NCI-H1436 treated with DMSO at 0.1 percent for 48 hours (cell line): ENCODE measurements at places on chromosomes 13 and 19.

DNA sequence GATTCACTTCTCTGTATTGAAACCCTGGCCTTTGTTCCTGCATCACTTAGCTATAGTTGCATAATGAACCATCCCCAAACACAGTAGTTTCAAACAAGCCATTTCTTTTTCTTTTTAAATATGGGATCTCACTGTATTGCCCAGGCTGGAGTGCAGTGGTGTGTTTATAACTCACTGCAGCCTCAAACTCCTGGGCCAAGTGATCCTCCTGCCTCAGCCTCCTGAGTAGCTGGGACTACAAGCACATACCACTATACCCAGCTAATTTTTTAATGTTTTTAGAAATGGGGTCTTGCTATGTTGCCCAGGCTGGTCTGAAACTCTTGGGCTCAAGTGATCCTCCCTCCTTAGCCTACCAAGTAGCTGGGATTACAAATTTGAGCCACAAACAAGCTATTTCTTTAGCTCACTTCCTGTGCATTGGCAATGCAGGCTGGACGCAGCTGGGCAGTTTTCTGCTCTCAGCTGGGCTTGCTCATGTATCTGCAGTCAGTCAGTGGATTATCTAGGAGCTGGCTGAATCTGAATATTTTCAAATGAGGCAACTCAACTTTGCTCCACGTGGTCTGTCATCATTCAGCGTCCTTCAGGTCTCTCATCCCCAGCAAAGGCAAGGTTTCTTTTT is 49.5 kb upstream of the SIN3B start:
- DNase-seq = no peak

DNA sequence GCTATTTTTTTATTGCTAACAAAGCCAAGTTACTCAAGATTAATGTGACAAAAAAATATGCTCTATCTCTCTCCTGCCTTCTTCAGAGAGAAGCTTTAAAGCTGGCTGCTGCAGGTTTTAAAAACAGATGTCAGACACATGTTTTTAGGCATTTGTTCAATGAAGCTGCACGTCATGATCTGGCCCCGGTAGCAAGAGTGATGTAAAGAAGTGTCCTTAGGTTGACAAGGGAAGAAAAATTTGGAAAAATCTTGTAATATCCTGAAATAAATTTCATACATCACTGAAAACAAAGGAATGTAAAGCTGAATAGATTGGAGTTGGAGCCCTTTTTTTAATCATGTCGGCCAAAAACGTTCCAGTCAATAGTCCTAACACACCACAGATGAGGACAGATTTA is 531.4 kb upstream of the NBEA start:
- no peak for DNase-seq

DNA sequence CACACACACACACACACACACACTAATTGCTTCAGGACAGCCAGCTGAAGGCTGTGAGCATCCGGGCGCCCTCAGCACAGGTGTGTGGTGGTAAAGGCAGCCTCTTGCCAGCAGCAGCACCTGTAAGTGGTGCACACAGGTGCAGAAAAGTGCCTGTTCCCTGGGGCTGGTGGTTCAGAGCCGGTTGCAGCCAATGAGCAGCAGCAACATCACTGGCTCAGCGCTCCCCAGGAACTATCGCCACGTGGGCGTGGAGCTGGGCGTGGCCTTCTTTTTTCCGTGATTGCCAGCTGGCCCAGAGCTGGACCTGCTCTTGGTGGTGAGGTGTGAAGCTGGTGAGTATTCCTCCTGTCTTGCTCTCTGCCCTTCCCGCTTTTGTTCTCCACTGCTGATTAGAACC is at the start of gene NLRP5:
Gene NLRP5 (plus strand): TSS at position 289 of the 400 bp plus-strand sequence.
- DNase-seq = no peak

GRCh38 chr19:2494447-2495129 is 18.7 kb downstream of the GADD45B start:
- DNase-seq = no peak

GRCh38 chr13:99258210-99258860 is at the start of gene GPR18:
Gene GPR18, minus strand, starts transcription at chr13:99258379. Its CDS starts 2,507 bp downstream, at chr13:99255872.
- DNase-seq = no peak

DNA sequence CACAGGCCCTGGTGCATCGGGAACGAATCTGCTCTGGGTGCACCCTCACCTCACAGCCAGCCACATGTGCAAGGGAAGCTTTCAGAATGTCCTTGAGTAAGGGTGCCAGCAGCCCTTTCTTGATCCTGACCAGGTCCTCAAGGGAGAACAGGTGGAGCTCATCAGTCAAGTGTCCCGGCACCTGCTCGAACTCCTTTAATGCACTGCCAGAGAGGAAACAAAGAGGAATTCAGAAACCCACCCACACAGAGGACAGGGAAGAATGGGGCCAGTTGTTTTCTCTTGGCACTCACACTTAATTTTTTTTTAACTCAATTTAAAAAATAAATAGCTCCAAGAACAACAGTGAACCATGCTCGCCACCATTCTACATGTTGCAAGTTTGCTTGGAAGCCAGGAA is 41.7 kb downstream of the RUBCNL start:
- DNase-seq = no peak

DNA sequence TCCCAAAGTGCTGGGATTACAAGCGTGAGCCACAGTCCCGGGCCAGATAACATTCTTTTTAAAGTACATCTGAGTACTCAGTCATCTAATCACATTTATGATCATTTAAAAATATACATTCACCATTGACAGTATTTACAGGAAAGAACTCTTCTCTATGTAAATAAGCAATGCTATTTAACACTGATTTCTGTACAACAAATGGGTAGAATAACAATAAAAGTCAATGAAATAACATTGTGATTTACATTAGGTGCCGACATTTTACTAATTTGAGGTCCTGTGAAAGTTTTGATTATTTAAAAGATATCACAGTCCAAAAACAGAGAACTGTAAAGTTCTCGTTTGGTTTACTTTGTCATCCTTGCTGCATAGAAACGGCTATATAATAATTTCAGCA is 1763.7 kb downstream of the SLITRK1 start:
- no peak for DNase-seq

DNA sequence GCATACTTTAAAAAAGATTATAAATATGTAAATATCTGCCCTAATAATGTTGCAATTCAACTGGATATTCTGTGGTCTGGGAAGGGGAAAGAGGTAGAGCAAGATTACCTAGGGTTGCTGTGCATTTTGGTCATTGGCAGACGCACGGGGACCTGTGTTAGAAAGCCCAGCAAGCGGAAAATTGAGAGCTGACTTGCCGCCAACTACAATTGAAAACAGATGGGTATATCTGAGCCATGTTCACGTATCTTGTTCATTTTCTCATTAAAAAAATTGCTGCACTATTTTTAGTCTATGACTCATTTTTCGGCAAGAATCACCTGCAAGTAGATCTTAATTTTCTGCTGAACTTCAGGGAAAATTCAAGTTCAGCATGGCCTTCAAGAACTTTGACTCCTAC is 308.5 kb upstream of the TMTC4 start:
- DNase-seq = no peak
